ENCODE measurements at places on chromosomes 11 and 22.
A peak's percentile ranks its signal among the peaks of the same experiment; 100 is the strongest.

DNA sequence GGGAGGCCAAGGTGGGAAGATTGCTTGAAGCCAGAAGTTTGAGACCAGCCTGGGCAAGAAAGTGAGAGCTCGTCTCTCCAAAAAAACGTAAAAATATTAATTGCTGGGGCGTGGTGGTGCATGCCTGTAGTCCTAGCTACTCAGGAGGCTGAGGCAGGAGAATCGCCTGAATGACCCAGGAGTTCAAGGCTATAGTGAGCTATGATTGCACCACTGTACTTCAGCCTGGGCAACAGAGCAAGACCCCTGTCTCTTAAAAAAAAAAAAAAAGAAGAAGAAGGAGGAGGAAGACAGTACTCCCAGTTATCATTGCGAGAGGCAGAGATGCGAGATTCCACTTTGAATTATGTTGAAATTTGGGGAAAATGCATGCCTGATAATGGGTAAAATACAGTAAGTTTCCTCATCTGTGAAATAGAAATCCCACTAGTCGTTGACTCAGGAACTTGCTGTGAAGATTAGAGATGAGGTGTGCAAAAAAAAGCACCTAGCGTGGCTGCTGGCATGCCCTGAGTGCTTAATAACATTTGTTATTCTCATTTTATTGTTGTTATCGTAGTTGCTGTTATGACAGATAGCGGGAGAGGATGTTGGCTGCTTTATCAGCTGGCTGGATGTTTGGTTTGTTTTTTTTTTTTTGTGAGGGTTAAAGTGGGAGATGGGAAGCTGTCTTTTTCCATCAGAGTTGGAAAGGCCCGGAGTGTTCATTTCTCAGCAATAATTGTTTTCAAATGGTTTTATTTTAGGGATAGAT, 33.4 kb downstream of the BCR start:
- no peak for DNase-seq

GRCh38 chr11:66417000-66417399, 3.8 kb upstream of the NPAS4 start:
- DNase-seq, result no peak

- no peak for DNase-seq
Measured at GRCh38 chr22:43381693-43382092, 30.1 kb upstream of the MPPED1 start.

GRCh38 chr11:110297076-110297725, 787 bp upstream of the RDX start:
- DNase-seq, result no peak

DNA sequence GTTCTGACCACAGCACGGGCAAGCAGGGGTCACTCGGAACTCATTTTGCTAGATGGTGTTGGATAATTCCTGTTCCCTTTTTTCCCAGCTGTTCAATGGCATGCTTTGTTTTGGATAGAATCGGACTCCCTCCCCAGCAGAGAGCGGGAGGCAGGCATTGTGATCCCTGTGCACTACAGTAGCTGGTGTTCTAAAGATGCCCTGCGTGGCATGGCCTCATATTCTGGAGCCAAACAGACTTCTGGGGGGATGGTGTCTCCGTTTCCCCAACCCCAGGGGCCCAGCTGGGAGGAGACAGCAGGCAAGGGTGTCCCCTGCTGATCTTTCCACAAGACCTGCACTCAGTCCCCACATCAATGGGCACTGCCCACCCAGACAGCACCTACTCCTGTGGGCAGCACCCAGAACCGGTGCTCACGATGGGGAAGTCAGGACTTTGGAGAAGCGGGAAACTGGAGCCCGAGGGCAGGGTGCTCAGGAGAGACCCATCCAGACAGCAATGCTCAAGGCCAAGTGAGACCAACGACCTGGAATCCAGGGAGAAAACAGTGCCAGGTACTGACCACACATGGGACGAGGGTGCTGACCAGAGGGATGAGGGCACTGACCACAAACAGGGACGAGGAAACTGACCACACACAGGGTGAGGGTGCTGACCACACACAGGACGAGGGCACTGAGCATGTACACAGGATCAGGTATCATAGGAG, 934.9 kb downstream of the BRD1 start:
- DNase-seq, result no peak

- no peak for DNase-seq
Measured at GRCh38 chr11:65150509-65151299, 16.4 kb upstream of the SYVN1 start.

- DNase-seq, result no peak
Measured at GRCh38 chr11:83087035-83087434, 15.3 kb upstream of the RAB30 start.

- DNase-seq, result no peak
Measured at GRCh38 chr11:65376138-65376713, 6.2 kb downstream of the SLC25A45 start.

- DNase-seq, result no peak
Measured at GRCh38 chr11:82041764-82042163, 691.9 kb downstream of the FAM181B start.

- no peak for DNase-seq
Measured at GRCh38 chr22:35085621-35086020, 19.7 kb downstream of the ISX start.

DNA sequence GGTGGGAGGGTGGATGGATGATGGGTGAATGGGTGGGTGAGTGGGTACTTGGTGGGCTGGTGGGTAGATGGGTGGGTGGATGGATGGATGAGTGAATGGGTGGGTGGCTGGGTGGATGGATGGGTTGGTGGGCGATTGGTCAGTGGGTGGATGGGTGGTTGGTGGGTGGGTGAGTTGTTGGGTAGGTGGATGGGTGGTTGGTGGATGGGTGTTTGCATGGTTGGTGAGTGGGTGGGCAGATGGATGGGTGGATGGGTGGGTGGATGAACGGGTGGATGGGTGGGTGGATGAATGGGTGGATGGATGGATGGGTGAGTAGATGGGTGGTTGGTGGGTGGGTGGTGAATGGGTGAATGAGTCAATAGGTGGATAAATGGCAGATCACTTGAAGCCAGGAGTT, 43.0 kb upstream of the LRRC32 start:
- DNase-seq, result no peak

GRCh38 chr22:21700822-21701221, 34.8 kb downstream of the YPEL1 start:
- DNase-seq, result no peak

DNA sequence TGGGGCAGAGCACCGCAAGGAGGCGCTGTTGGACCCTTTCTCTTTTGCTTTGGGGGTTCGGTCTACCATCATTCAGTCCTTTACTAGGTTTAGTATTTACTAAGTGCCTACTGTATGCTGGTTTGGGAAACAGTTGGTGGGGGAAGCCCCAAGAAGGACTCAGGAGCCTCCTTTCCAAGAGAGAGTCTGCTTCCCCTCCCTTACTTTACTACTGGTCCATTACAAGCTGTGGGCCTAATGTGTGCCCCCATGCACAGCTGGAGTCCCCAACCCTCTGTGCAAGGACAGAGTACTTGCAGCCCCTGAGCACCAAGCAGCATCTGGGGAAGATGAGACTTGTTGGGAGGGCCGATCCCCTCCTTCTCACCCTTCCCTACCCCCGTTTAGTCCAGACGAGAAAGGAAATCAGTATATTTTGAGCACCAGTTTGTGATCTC, 876 bp upstream of the UBE2L6 start:
- DNase-seq, result peak; percentile 72

- DNase-seq, result no peak
Measured at GRCh38 chr11:117520201-117520600, 192.5 kb downstream of the CEP164 start.

GRCh38 chr11:61509043-61510029, 787 bp downstream of the LRRC10B start:
- no peak for DNase-seq

DNA sequence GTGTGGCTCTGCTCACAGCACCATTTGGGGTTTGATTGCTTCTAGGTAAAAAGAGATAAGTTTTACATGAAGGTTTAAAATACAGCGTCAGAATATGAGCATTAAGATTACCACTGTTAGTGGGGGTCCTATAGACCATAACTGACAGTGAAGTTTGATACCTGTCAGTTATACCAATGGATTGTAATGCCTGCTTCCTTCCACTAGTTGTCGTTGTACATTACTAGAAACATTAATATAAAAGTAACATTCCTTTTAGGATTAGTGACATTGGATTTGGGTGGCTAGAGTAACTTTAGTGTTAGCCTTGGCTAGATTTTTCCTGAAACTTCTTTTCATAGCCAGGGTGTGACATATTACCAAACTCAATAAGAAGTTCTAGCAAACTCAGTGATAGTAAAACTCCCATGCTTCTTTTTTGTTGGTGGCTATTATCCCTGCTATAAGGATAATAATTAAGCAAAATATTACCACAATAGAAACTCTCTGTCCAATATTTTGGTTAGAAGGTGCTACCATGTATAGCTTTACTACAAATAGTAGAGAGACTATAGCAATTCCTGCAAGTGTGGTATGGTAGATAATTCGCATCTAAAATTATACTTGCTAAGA, 57.1 kb downstream of the FAM181B start:
- DNase-seq, result no peak

- no peak for DNase-seq
Measured at GRCh38 chr11:96014217-96014616, 90.3 kb upstream of the MTMR2 start.

DNA sequence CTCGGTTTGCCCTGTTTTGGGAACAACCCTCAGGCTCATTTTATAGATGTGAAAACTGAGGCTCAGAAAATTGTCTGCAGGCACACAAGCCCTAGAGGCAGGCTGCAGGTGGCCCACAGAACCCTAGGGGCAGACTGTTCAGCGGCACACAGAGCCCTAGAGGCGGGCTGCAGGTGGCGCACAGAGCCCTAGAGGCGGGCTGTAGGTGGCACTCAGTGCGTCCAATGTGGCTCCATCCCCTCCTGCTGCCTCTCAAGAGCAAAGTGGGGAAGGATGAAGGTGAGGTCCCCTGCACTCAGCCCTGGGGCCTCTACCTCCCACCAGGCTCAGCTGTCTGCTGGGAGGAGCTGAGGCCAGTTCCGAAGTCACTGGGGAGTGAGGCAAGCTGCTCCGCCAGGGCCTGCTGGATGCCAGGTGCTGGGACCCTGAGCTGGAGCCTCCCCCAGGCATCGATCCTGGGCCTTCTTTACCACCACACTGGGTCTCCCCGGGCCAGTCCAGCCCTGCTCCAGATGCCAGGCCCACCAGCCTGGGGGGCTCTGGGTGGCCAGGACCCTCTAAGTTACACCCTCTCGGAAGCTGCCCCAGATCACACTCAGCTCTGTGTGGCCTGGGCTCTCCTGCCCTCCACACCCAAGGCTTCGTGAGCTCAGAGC, 2.3 kb downstream of the ACY3 start:
- no peak for DNase-seq

DNA sequence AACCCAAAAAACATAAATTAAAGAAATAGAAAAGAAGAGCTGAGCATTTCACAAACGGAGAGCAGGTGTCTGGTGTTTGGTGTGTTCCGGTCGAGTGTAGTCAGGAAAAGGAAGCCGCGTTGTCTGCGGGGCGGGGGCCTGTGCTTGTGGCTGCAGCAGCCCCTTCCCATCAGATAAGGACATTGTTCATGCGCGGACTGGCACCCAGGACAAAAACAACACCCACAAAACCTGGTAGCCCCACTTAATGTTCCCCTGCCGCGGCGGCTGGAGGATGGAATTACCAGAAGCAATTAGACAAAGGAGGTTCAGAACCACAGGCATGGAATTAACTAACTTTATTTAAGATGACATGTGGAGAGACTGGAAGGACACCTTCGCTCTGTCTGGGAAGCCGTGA, 29.9 kb downstream of the KRTAP5-5 start:
- DNase-seq, result no peak

DNA sequence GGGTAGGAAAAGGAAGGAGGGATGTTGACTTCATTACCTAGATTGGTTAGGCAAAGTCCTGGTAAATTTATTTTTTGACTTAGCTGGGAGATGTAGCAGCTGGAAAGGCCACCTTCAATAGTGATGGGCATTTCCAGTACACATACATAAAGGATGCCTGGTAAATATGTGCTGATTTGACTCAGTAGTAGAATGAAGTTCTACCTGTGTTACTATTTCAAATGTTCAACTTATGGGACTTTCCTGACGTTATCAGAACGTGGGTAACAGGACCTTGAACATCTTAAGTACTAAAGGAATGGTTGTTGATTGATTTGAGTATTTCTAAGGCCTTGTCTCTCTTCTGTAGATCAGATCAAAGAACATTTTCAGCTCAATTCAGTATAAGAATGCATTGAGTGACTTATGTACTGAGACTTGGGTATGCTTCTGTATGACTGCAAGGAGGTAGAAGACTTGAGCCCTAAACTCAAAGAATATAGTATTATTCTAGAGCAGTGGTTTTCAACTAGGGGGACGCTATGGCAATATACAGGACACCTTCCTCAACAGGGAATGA, 27.1 kb downstream of the RNF121 start:
- DNase-seq, result no peak

GRCh38 chr11:44634401-44635281, 69.2 kb downstream of the CD82 start:
- peak; percentile 40 for DNase-seq

GRCh38 chr11:121249039-121249663, 43.4 kb upstream of the SC5D start:
- DNase-seq, result no peak

- no peak for DNase-seq
Measured at GRCh38 chr22:20430720-20431510, 6.7 kb downstream of the SCARF2 start.

DNA sequence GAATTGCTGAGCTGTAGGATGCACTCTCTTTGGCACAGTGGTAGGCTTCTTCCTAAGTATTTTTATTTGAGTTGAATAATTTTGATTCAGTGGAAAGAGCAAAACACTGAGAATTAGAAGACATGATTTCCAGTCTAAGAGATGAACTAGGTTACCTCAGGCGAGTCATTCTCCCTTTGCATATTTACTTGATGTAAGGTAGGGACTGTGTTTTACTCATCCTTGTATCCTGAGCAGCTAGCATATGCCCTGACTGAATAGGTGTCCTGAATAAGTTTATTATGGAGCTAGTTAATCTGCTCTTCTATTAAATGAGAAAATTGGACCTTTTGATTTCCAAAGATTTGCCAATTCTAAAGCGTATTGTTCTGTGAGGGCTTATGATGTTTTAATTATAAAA, 50.7 kb downstream of the STIM1 start:
- no peak for DNase-seq

DNA sequence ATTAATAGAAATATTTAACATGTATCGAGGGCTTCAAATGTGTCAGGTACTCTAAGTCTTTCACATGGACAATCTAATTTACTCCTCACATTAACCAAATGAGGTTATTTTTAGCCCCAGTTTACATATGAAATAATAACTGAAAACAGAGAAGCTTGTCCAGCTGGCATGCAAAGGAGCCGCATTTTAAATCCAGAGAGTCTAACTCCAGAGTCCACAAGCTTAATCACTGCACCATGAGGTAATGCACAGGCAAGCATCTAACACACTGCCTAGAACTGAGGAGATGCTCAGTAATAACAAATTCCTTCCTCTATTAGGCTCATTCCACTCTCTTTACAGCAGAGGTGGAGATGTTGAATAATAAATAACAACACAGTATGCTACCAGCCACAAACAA, 165.7 kb upstream of the GUCY1A2 start:
- no peak for DNase-seq

- no peak for DNase-seq
Measured at GRCh38 chr11:95132956-95133355, 43.3 kb downstream of the ENDOD1 start.

Data from right renal cortex interstitium (tissue), 3 donors.